Activated B cell treated with CpG ODN at 0.5 μM for 24 hours (primary cell): ENCODE measurements at places on chromosomes 3 and 15. TPM values are rescaled to one million over a fixed set of nuclear protein-coding genes. Genes with fewer than 3 reads are reported as not detected.

Gene TMCO5A
- not detected in 2 replicates for total RNA-seq

DNA sequence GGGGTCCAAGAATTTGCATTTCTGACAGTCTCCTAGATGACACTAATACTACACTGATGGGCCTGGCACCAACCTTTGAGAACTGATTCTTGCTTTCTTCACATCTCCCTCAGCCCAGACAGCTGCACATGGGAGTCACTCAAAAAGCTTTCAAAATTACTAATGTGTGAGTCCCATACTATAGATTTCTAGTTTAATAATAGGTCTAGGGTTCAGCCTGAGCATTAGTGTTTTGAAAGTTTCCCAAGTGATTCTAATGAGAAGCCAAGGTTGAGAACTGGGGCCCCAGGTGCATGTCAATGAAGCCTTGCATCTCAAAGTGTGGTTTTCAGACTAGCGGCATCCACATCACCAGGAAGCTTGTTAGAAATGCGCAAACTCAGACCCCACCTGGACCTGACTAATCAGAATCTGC lies 159.9 kb upstream of the CMC1 start:
- DNase-seq, result no peak
- H3K27ac ChIP-seq, result no peak overlapping the region
- no peaks in the 10 kb centered on the region for H3K27me3 ChIP-seq
- H3K4me1 ChIP-seq, result no peaks in the 10 kb centered on the region
- no peak overlapping the region for H3K4me3 ChIP-seq

Gene WDR72
- not detected in 2 replicates for total RNA-seq

DNA sequence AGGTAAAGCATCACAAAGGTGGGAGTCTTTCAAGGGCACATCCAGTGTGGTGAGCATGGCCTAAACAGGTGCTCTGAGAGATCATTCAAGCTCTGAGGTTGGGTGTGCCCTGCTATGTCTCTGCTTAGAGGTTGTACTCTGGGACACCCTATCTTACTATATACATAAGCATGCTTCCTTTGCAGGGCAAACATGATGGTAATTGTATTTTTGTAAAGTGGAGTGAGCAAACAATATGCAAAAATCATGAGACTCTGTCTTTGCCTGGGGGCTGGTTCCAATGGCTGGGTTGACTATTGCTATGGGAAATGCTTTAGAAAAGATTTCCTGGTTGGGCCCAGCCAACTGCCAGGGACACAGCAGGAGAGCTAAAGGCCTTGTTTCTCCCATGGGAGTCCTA lies 315.1 kb upstream of the TLE3 start:
- no peak for DNase-seq
- H3K27ac ChIP-seq, result no peak overlapping the region
- no peaks in the 10 kb centered on the region for H3K36me3 ChIP-seq
- H3K4me1 ChIP-seq, result no peaks in the 10 kb centered on the region
- no peak overlapping the region for H3K4me3 ChIP-seq
- peaks cover 5% of the 10 kb centered on the region for H3K27me3 ChIP-seq

DNA sequence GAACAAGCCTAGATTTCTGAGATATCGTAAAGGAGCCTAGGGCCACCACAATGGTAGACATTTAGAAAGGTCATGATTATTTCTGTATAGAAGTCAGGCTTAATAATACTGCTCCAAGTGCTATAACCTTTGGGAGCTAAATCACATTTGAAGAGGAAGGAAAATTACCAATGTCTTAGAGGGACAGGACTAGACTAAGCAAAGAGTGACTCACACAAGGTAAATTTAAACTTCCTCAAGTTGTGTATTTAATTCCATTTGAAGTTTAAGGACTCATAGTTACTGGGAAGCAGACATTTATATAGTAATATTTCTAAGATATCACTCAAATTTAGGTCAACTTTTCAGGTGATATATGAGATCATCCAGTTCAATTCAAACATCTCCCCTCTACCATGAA lies 227.6 kb upstream of the MME start:
- H3K27ac ChIP-seq, result no peak overlapping the region
- H3K36me3 ChIP-seq, result no peaks in the 10 kb centered on the region
- no peak overlapping the region for H3K4me3 ChIP-seq
- H3K4me1 ChIP-seq, result no peaks in the 10 kb centered on the region
- no peaks in the 10 kb centered on the region for H3K27me3 ChIP-seq
- no peak for DNase-seq

Gene DLL4
- total RNA-seq, result 0.05 TPM in 1 of 2 replicates, not detected in the other

GRCh38 chr3:147425388-147425850 lies 16.3 kb downstream of the ZIC1 start:
- peaks cover 42% of the 10 kb centered on the region for H3K27me3 ChIP-seq
- H3K36me3 ChIP-seq, result no peaks in the 10 kb centered on the region
- H3K4me1 ChIP-seq, result no peaks in the 10 kb centered on the region
- no peak overlapping the region for H3K4me3 ChIP-seq
- no peak for DNase-seq
- H3K27ac ChIP-seq, result no peak overlapping the region

GRCh38 chr3:58058361-58059263 lies 50.4 kb downstream of the FLNB start:
- DNase-seq, result no peak
- H3K4me1 ChIP-seq, result peaks cover 4% of the 10 kb centered on the region
- H3K27ac ChIP-seq, result no peak overlapping the region
- H3K36me3 ChIP-seq, result peaks cover 2% of the 10 kb centered on the region

DNA sequence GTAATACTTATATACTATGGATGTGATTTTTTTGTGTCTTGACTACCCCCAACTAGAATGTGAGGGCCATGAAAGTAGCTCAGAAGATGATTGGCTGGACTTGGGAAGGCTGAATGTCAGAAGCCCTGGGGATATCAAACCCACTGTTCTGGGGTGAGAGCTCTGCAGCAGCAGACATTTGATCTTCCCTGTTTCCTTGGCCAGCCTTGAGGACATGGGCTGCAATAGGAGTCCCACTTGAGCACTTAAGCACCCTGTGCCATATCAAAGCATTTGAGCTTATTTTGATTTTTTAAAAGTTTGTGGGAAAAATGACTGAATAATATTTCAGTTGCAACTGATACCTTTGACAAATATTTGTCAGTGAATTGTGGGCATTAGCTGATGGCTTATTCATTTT lies 21.7 kb downstream of the GTF2E1 start:
- H3K27me3 ChIP-seq, result no peaks in the 10 kb centered on the region
- no peak overlapping the region for H3K27ac ChIP-seq
- DNase-seq, result no peak

Gene ZDHHC19
- total RNA-seq, result 0.31 TPM in 1 of 2 replicates, not detected in the other

Gene RRP9
- total RNA-seq, result 30.7 and 32.4 TPM in 2 replicates

Gene MINAR1
- total RNA-seq, result 0.42 and 0.46 TPM in 2 replicates

- H3K36me3 ChIP-seq, result no peaks in the 10 kb centered on the region
- H3K4me3 ChIP-seq, result no peak overlapping the region
These were observed 1.7 kb downstream of the PRTG start for GRCh38 chr15:55740981-55741832.

- H3K36me3 ChIP-seq, result no peaks in the 10 kb centered on the region
- peaks cover 60% of the 10 kb centered on the region for H3K4me1 ChIP-seq
- DNase-seq, result no peak
- H3K27ac ChIP-seq, result no peak overlapping the region
- H3K4me3 ChIP-seq, result no peak overlapping the region
These were observed 72.3 kb downstream of the SLC12A8 start for GRCh38 chr3:125140011-125140817.

Gene CCNB2
- total RNA-seq, result 0.82 and 0.88 TPM in 2 replicates

GRCh38 chr15:81959196-81959595 lies 86.6 kb downstream of the MEX3B start:
- DNase-seq, result no peak
- no peak overlapping the region for H3K4me3 ChIP-seq
- H3K27ac ChIP-seq, result no peak overlapping the region
- H3K4me1 ChIP-seq, result no peaks in the 10 kb centered on the region
- peaks cover 4% of the 10 kb centered on the region for H3K27me3 ChIP-seq

Gene CFAP92
- total RNA-seq, result not detected in 2 replicates

DNA sequence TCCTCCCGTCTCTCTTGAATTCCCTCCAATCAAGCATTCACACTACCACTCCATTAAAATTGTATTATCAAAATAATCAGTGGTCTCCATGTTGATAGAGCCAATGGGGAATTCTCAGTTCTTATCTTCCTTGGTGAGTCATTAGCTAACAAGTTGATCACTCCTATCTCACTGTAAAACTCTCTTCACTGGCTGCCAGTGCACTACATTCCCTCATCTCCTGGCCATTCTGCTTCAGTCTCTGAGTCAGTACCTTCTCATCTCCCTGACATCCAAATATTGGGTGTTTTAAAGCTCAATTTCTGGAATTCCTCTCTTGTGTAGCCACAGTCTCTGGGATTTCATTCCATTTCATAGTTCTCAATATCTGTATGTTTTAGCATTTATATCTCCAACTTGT lies 175.2 kb downstream of the ALDH1A2 start:
- no peaks in the 10 kb centered on the region for H3K36me3 ChIP-seq
- no peaks in the 10 kb centered on the region for H3K4me1 ChIP-seq
- H3K4me3 ChIP-seq, result no peak overlapping the region
- no peak overlapping the region for H3K27ac ChIP-seq
- DNase-seq, result no peak
- peaks cover 12% of the 10 kb centered on the region for H3K27me3 ChIP-seq

GRCh38 chr3:138768125-138768524 lies 66.6 kb downstream of the PIK3CB start:
- H3K27ac ChIP-seq, result no peak overlapping the region
- H3K4me1 ChIP-seq, result no peaks in the 10 kb centered on the region
- peaks cover 31% of the 10 kb centered on the region for H3K36me3 ChIP-seq

- no peak overlapping the region for H3K4me3 ChIP-seq
- no peak for DNase-seq
- H3K27me3 ChIP-seq, result no peaks in the 10 kb centered on the region
- peaks cover 7% of the 10 kb centered on the region for H3K4me1 ChIP-seq
- no peak overlapping the region for H3K27ac ChIP-seq
These were observed 19.5 kb downstream of the BFSP2 start for GRCh38 chr3:133419151-133419909.

- no peaks in the 10 kb centered on the region for H3K36me3 ChIP-seq
- no peak for DNase-seq
- no peaks in the 10 kb centered on the region for H3K27me3 ChIP-seq
These were observed 941.4 kb downstream of the PLOD2 start for GRCh38 chr3:145219355-145220235.

Gene OR5H15
- not detected in 2 replicates for total RNA-seq

Gene OR4F15
- total RNA-seq, result not detected in 2 replicates

GRCh38 chr15:89320200-89320599 lies 14.4 kb downstream of the POLG start:
- no peaks in the 10 kb centered on the region for H3K4me1 ChIP-seq
- no peak overlapping the region for H3K4me3 ChIP-seq
- no peak for DNase-seq

DNA sequence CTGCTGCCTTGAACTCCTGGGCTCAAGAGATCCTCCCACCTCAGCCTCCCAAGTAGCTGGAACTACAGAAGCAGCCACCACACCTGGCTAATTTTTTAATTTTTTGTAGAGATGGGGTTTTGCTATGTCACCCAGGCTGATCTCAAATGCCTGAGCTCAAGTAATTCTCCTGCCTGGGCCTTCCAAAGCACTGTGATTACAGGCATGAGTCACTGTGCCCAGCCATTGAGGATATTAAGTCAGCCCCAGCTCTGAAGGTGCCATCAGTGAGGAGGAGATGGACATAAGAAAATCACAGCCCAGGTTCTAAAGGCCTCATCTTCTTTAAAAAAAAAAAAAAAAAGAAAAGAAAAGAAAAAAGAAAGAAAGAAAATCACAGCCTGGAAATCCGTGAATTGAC lies 26.6 kb upstream of the PSTPIP1 start:
- DNase-seq, result no peak
- H3K27ac ChIP-seq, result no peak overlapping the region
- no peaks in the 10 kb centered on the region for H3K4me1 ChIP-seq
- no peak overlapping the region for H3K4me3 ChIP-seq

Gene CEP70
- 5.9 and 11.0 TPM in 2 replicates for total RNA-seq

DNA sequence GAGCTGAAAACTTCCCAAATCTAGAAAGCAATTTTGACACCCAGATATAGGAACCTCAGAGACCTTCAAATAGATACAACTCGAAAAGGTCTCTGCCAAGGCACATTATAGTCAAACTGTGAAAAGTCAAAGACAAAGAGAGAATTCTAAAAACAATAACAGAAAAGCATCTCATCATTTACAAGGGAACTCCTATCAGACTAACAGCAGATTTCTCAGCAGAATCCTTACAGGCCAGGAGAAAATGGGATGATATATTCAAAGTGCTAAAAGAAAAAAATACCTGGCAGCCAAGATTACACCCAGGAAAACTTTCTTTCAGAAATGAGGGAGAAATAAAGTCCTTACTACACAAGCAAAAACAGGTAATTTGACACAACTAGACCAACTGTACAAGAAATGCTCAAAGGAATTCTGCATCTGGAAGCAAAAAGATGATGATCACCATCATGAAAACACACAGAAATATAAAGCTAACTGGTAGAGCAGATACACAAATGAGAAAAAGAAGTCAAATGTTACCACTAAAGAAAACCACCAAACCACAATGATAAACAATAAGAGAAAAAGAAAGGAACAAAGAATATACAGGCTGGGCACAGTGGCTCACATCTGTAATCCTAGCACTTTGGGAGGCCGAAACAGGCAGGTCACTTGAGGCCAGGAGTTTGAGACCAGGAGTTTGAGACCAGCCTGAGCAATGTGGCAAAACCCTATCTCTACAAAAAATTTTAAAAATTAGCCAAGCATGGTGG lies 50.4 kb downstream of the ADAM10 start:
- H3K4me3 ChIP-seq, result no peak overlapping the region
- peaks cover 53% of the 10 kb centered on the region for H3K4me1 ChIP-seq
- no peaks in the 10 kb centered on the region for H3K27me3 ChIP-seq
- no peak overlapping the region for H3K27ac ChIP-seq

- DNase-seq, result peak; percentile 60
- peaks cover 27% of the 10 kb centered on the region for H3K4me1 ChIP-seq
- peaks cover 18% of the 10 kb centered on the region for H3K27me3 ChIP-seq
- no peak overlapping the region for H3K27ac ChIP-seq
- H3K4me3 ChIP-seq, result no peak overlapping the region
These were observed 2.2 kb upstream of the GRAMD2A start for GRCh38 chr15:72199721-72200212.

DNA sequence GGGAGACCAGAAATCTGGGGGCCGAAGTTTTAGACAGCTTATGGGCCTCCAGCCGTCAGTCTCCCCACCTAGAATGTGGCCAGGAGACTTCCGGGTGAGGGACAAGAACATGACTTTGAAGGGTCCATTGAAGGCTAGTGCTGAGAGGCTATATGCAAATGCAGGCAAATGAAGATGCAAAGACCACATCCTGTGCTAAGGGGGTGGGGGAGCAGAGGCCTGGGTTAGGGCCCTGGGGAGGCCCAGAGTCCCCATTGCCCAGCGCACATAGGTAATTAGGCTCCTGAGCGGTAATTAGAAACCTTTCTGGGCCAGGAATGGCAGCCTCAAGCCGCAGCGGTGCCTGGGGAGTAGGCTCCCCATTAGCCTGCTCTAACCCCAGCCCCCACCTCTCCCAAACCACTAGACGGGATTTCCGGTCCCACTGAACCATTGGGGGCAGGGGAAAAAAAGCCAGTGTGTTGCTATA lies 6.8 kb downstream of the CSK start:
- H3K27me3 ChIP-seq, result no peaks in the 10 kb centered on the region
- peaks cover 99% of the 10 kb centered on the region for H3K4me1 ChIP-seq
- DNase-seq, result peak; percentile 63
- peaks cover 71% of the 10 kb centered on the region for H3K36me3 ChIP-seq

Gene BFSP2
- total RNA-seq, result 0.34 and 1.3 TPM in 2 replicates

GRCh38 chr3:63861306-63861705 lies 2.3 kb downstream of the THOC7 start:
- H3K36me3 ChIP-seq, result peaks cover 14% of the 10 kb centered on the region
- no peak overlapping the region for H3K4me3 ChIP-seq
- peaks cover 40% of the 10 kb centered on the region for H3K4me1 ChIP-seq
- peak overlapping the region; percentile 10 for H3K27ac ChIP-seq
- DNase-seq, result no peak
- H3K27me3 ChIP-seq, result no peaks in the 10 kb centered on the region

Gene EPHB1
- 2.8 and 3.8 TPM in 2 replicates for total RNA-seq

GRCh38 chr15:56207711-56208110 lies 36.0 kb downstream of the RFX7 start:
- peak overlapping the region; percentile 50 for H3K4me3 ChIP-seq
- peak overlapping the region; percentile 79 for H3K27ac ChIP-seq
- DNase-seq, result no peak
- H3K4me1 ChIP-seq, result peaks cover 75% of the 10 kb centered on the region
- H3K27me3 ChIP-seq, result no peaks in the 10 kb centered on the region
